ENCODE measurements at places on chromosomes 7 and 10. TPM values are rescaled to one million over a fixed set of nuclear protein-coding genes. Genes with fewer than 3 reads are reported as not detected.
A peak's percentile ranks its signal among the peaks of the same experiment; 100 is the strongest.

DNA sequence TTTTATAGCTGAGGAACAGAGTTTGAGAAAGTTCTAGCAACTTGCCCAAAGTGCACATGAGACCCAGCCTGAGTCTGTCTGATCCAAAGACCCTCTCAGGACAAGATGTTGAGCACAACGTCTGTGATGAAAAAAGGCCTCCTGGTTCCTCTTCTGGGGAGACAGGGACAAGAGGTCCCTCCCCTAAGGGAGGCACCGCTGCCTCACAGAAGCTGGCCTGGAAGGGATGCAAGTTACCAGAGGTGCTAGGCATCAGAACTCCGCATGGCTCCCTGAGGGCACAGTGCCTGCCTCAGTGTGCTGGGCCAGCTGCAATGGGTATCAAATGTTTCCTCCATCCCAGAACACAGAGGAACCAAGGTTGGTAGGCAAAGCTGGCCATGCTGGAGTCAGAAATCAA, 302.4 kb downstream of the GRID1 start:
- DNase-seq: no peak

DNA sequence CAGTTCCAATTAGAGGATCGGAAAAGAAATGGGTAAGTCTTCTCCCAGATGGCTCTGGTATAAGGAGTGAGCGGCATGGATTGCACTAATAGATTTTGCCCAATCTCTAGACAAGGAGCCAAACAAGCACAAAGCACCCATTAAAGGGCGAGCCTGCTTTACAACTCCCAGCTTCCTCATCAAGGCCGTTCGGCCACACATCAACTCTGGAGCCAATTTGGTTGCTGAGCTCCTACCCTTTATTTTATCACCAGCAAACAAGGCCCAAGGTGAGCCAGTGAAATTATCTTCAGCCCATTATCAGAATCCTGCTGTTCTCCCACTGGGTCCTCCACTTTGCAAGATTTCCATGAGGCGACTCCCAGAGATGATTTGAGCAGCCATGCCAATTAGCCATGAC, 292.2 kb upstream of the NPVF start:
- DNase-seq: no peak

DNA sequence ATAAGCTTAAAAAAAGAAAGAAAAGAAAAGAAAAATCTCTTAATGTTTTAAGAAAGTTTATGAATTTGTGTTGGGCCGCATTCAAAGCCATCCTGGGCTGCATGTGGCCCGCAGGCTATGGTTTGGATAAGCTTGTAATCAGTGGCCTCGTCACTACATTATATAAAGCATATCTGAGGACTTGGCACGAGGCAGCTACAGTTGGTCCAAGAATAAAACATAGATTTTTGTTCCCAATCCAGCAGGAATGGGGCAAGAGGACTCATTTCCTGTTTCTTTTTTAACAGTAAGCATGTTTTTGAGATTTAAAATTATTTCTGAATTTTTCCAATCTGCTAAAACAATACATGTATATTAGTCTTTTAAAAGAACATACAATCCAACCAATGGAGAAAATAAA, 28.6 kb downstream of the MCM10 start:
- no peak for DNase-seq

DNA sequence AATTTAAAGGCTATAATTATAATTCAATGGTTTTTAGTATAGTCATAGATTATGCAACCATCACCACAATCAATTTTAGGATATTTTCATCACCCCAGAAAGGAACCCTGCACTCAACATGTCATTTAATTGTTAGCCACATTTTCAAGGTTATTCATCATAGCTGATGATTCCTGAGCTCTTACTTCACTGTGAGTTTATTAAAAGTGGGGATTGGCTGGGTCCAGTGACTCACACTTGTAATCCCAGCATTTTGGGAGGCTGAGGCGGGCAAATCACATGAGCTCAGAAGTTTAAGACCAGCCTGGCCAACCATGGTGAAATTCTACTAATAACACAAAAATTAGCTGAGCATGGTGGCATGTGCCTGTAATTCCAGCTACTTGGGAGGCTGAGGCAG, 787 bp downstream of the CCL26 start:
- peak; percentile 33 for DNase-seq

GRCh38 chr10:126580873-126581647, 89.4 kb downstream of the C10orf90 start:
- DNase-seq: no peak

DNA sequence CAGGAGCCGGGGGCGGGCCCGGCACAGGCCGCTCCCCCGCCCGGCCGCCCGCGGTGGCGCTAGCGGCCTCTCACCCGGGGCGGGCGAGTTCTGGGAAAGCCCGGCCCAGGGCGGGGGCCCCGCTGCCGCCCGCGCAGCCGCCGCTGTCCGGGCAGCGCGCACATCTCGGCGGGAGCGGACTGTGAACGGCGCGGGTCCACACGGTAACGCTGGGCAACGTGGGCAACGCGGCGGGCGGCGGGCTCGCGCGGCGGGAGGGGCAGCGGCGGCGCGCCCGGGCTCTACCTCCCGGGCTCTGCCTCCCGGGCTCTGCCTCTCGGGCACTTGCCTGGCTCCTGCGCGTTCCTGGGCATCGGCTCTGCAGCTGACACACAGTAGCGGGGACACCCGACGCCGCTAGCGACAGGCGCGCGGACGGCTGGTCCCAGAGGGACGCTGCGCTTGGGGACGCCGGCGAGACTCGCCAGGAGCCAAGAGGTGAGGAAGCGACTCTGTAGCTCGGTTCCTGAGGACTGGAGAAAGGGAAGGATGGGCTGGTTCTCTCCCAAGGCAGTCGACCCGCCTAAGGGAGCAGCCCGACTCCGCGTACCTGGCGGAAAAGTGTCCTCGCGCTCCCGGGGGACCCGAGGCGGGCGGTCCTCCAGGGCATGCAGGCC, at the start of gene PLCE1:
TSS of gene PLCE1 (plus strand) at position 150 of the 656 bp plus-strand sequence. CDS start 37,116 bp downstream, outside the sequence.
- DNase-seq: no peak

DNA sequence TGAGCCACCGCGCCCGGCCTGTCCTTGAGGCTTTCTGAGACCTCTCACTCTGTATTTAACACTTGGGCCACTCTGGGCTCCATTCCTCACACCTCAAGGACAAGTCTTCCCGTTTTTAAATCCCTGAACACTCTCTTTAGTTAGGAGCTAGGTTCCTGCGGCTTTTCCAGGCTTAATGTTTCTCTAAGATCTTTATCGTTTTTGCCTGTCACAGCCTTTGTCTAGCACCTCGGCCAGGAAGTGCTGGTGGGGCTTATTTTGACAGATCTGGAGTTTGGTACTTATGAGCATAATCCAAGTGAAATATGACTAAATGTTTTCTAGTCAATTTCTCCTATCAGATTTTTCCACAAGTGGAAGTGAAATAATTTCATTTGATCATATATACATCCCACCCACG, 186.6 kb downstream of the DPY19L1 start:
- DNase-seq: no peak

DNA sequence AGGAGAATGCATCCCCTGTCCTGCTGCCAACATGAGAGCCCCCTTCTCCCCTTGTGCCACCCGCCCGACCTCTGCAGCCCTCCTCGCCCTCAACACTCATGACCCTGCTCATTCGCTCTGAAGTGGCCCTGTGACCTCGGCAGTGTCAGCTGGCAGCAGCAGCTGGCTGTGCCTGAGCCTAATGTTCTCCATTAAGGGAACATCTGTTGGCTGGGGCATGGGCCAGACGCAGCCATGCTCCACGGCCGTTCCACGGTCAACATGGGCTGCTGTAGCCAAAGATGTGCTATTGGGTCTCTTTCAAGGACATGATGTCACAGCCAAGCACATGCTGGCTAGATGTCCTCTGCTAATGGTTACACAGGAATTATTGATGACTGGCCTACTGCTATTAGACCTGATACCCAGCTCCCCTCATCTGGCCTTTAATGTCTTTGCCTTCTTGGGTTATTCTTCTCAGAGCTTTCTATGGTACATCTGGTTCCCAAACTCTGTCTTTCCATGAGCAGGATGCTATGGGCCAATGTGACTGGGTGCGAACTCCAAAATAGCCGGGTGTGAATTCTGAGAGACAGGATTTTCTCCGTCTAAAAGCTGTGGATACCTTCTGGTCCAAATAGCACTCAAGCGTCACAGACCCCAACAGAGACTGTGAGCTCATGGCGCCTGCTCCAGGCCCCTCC, 22.4 kb downstream of the ADCYAP1R1 start:
- no peak for DNase-seq

- no peak for DNase-seq
These were observed 64.2 kb upstream of the SVIL start for GRCh38 chr10:29698773-29699490.

- no peak for DNase-seq
These were observed 207.4 kb downstream of the LHFPL3 start for GRCh38 chr7:104535841-104536240.

GRCh38 chr10:51030480-51030879, 43.8 kb upstream of the PRKG1 start:
- no peak for DNase-seq

- no peak for DNase-seq
These were observed 89.3 kb upstream of the CUX1 start for GRCh38 chr7:101728128-101728527.

- DNase-seq: no peak
These were observed 5.7 kb downstream of the OSBPL3 start for GRCh38 chr7:24974026-24974832.

- no peak for DNase-seq
These were observed 22.5 kb downstream of the HHEX start for GRCh38 chr10:92712016-92712889.

DNA sequence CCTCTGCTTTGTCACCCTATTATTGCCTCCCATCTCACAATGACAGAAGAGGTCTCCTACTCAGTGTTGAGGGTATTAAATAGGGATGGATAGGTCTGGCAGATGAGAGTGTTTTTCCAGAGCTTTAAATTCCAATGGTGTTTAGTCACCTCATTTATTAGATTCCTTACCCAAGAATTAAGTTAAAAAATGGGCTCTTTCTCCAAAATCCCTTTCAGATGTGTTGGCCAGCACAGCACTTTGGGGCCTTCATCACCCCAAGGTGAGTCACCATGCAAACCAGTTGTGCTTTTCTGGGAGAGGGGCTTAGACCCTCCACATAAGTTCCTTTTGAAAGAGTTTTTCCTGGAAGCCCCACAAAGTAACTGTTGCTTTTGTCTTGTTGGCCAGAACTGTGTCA, 78.4 kb downstream of the CYP26A1 start:
- peak; percentile 86 for DNase-seq

GRCh38 chr10:102287991-102288390, 42.7 kb downstream of the GBF1 start:
- no peak for DNase-seq

DNA sequence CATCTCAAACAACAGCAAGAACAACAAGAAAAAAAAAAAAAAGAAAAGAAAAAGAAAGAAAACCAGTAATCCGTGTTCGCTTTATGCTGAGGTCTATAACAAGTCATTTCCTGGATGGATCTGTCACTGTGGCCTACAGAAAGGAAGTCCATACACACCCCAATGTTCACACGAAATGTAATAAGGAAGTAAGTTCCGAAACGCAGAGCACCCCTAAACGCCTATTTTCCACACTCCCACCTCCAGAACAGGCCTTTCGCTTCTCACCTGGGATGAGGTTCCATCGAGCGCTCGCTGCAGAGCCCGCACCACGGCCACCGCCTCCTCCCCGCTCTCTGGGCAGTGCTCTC, 735 bp downstream of the ZNF394 start:
- no peak for DNase-seq

GRCh38 chr7:94368371-94368791, 26.3 kb upstream of the COL1A2 start:
- DNase-seq: peak; percentile 74

DNA sequence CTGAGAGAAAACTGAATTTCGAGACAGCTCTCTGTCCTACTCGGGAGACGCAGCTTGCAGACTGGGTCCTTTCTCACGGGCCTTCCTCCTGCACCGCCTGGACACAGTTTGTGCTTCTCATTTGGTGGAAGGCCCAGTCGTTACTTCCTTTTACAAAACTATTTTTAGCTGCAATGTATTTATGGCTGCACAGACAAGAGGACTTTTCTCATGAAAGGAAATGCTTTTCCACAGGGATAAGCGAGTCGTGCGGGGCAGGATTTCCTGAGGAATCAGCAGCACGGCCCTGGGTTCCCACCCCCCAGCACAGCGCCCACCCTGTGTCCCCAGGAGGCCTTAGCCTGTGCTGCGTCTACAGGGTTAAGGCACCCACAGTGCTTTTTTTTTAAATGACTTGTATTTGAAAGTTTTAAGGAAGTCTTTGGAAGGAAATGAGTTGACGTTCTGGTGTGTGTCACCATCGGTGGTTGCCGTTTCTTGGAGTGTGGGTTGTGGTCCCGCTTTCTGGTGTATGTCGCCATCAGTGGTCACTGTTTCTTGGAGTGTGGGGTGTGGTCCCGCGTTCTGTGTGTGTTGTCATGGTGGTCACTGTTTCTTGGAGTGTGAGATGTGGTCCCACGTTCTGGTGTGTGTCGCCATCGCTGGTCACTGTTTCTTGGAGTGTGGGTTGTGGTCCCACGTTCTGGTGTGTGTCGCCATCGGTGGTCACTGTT, 50.9 kb downstream of the INPP5A start:
- DNase-seq: no peak

The SRRM3 gene
- 0.48 TPM for polyA plus RNA-seq

The SMKR1 gene
- 0.27 TPM for polyA plus RNA-seq

The GRM8 gene
- polyA plus RNA-seq: not detected

The OPN4 gene
- not detected for polyA plus RNA-seq

The GPR146 gene
- 4.5 TPM for polyA plus RNA-seq

The ZNF467 gene
- 0.92 TPM for polyA plus RNA-seq

The CHN2 gene
- polyA plus RNA-seq: not detected

The PPP1R17 gene
- polyA plus RNA-seq: not detected

The SLC35B4 gene
- polyA plus RNA-seq: 27.3 TPM
